Fibroblast of skin of back (primary cell): ENCODE measurements at places on chromosomes 12 and 14.

GRCh38 chr14:101500061-101500460 lies 61.2 kb upstream of the DIO3 start:
- no peak for DNase-seq

DNA sequence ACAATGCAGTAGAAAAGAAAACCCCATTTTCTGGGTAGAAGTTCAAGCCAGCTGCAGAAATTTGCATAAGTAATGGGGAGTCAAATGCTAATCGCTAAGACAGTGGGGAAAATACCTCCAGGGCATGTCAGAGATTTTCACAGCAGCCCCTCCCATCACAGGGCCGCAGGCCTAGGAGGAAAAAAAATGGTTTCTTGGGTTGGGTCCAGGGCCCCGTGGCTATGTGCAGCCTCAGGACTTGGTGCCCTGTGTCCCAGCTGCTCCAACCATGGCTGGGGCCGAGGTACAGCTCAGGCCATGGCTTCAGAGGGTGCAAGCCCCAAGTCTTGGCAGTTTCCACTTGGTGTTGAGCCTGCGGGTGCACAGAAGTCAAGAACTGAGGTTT lies 14.6 kb downstream of the OR10P1 start:
- no peak for DNase-seq

DNA sequence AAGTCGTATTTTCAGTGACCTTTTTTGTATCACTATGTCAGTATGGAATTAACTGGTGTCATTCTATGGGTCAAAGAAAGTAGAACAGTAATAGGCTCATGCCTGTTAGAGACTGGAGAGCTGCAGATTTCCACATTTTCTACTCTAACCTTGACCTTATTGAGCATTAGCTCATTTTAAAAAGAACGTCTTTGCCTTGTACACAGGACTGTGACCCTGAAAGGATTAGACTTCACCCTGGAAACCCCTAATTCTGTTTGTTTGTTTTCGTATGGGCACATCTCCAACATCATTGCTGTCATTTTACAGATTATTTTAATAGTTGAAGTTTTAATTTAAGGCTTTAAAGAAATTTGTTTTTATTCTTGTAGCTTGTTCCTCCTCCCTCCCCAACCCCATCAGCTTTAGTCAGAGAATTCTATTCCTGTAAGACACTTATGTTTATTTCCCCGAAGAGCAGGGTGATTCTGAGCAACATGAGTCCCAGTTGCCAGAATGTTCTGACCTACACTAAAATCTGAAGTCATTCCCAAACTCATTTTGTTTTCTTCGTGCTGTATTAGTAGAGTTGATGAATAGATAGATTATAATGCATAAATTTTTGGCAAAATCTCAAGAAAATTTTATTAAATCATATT lies 451.3 kb downstream of the FOXG1 start:
- DNase-seq: no peak

- DNase-seq: no peak
These were observed 5.7 kb upstream of the MLF2 start for GRCh38 chr12:6758506-6759095.

DNA sequence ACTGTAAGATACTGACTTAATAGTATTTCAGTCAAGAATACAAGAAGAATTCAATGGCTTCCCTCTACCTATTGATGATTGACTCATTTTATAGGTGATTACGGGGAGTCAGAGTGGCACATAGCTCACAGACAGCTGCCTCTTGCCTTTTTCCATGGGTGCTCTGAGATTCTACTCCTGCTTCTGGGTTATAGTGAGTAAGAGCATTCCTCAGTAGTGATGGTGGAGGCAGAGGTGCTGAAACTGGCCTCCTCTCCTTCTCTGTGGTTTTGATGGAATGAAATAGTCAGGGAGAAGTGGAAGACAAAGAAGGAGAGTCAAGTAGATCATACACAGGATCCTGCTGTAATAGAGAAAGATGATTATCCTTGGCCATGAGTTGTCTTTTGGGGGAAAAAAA lies 438.2 kb upstream of the FAR2 start:
- DNase-seq: peak; percentile 94

GRCh38 chr12:106234449-106234848 lies 13.4 kb downstream of the CKAP4 start:
- peak; percentile 65 for DNase-seq

GRCh38 chr12:69719336-69720316 lies 19.0 kb upstream of the RAB3IP start:
- no peak for DNase-seq

DNA sequence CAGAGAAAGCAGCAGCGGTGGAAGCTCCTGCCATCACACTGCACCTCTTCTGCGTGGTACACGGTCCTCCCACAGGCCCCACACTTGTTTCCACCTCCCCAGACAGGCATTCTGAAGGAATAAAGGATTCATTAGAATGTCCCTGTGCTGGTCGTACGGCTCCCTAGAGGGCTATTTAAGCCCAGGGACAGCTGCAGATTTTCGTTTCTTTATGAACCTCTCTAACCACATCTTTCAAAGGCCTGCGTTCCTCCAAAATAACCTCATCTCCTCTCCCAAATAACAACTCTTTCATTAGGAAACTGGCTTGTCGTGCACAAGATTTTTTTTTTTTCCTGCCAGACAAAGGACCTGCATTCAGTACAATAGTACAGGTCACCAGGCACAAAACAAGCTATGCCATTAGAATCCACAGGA lies 12.7 kb downstream of the CSRP2 start:
- DNase-seq: peak; percentile 43

GRCh38 chr14:78259831-78260230 lies 89.7 kb downstream of the NRXN3 start:
- DNase-seq: no peak

GRCh38 chr12:109981311-109981710 lies 14.9 kb downstream of the GIT2 start:
- DNase-seq: no peak

DNA sequence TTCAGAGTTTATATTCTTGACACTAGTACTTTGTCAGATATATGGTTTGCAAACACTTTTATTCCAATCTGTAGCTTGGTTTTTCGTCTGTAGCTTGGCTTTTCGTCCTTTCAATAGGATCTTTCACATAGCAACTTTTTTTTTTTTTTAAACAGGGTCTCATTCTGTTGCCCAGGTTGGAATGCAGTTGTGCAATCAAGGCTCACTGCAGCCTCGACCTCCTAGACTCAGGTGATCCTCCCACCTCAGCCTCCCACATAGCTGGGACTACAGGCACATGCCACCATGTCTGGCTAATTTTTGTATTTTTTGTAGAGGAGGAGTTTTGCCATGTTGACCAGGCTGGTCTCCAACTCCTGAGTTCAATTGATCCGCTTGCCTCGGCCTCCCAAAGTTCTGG lies 460.4 kb upstream of the SOX5 start:
- DNase-seq: no peak

DNA sequence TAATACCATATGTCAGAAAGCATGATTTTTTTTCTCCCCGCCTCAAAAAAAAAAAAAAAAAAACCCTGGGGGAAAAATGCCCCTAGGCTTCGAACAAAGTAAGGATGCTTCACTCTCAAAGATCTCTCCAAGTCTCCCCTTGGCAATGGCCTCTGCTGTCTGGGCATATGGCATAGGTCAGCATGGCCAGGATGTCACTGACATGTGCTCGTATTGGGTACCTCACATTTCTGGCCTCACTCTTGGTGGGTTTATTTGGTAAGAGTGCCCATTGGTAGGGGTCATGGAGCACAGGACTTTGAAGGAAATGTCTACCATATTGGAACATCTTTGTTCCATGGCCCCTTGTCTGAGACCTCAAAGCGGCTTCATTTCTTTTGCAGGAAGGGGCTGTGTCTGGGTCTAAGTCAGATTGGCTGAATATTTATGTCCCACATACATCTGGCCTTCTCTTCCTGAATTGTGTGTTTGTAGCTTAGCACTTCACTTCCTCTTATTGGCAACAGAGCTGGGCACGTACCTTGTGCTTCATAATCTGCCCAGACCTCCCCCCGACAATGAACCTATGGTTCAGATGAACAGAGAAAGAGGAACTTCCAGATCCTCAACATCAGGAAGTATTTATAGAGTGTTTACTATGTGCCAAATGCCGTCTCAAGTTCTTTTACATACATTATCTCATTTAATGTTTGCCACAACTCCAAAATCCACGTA lies 36.3 kb upstream of the OAS1 start:
- DNase-seq: no peak

DNA sequence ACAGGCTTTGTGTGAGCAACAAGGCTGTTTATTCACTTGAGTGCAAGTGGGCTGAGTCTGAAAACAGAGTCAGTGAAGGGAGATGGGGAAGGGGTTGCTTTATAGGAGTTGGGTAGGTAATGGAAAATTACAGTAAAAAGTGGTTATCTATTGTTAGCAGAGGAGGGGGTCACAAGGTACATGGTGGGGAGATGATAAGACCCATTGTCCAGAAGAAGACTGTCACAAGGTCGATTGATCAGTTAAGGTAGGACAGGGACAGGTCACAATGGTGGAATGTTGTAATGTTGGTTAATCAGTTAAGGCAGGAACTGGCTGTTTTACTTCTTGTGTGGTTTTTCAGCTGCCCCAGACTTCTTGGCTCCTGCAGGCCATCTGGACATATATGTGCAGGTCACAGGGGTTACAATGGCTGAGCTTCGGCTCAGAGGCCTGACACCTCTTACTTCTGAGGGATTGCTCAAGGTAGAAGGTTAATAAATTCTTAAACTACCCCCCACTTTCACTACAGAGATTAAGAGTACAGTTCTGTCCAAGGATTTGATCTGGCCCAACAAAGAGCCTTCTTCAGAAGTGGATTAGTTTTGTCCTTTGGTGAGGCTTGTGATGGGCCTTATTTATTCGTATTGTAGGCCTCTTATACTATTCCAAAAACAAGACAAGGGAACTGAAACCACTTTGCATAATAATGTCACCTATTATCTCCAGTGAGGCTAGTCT lies 13.8 kb upstream of the DHRS4 start:
- no peak for DNase-seq
